ENCODE measurements at places on chromosomes 1 and 21.

GRCh38 chr1:234925440-234926263 is 203.0 kb downstream of the TOMM20 start:
- DNase-seq, result no peak

GRCh38 chr1:116306840-116307442 is 66.1 kb upstream of the ATP1A1 start:
- DNase-seq, result no peak

GRCh38 chr1:203039609-203040512 is 13.6 kb downstream of the PPFIA4 start:
- no peak for DNase-seq

- DNase-seq, result no peak
Measured at GRCh38 chr1:114522264-114522575, 11.2 kb upstream of the TRIM33 start.

DNA sequence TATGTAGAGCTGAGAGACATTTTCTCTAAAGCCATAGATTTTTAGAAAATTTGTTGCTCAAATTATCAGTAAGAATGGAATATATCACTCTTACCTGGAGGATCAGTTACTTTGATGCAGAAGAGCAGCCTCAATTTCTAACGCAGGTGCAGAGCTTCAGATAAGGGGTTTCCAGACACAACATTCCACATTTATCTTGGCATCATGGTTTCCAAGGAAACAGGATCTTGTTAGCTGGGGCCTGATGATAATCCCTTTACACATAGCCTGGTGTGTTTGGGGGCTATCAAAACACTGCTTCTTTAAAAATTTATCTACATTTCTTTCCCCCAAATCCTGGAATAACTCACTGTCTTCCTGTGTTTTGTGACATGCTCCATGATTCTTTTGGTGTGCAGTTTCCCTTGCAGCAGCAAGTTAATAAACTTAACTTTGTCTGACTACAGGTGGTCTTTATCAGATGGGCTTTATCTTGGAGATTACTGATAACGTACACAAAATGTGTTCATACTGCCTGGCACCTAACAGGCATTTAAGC is 2.7 kb upstream of the STX12 start:
- DNase-seq, result no peak
